Dermis blood vessel endothelial cell (primary cell): ENCODE measurements at places on chromosomes 1 and 21. TPM values are rescaled to one million over a fixed set of nuclear protein-coding genes. Genes with fewer than 3 reads are reported as not detected.

GRCh38 chr1:228101614-228101993, 1.5 kb downstream of the C1orf35 start:
- no peak for DNase-seq

- peak; percentile 34 for DNase-seq
Observed at GRCh38 chr1:21821385-21822019, 9.4 kb downstream of the LDLRAD2 start.

DNA sequence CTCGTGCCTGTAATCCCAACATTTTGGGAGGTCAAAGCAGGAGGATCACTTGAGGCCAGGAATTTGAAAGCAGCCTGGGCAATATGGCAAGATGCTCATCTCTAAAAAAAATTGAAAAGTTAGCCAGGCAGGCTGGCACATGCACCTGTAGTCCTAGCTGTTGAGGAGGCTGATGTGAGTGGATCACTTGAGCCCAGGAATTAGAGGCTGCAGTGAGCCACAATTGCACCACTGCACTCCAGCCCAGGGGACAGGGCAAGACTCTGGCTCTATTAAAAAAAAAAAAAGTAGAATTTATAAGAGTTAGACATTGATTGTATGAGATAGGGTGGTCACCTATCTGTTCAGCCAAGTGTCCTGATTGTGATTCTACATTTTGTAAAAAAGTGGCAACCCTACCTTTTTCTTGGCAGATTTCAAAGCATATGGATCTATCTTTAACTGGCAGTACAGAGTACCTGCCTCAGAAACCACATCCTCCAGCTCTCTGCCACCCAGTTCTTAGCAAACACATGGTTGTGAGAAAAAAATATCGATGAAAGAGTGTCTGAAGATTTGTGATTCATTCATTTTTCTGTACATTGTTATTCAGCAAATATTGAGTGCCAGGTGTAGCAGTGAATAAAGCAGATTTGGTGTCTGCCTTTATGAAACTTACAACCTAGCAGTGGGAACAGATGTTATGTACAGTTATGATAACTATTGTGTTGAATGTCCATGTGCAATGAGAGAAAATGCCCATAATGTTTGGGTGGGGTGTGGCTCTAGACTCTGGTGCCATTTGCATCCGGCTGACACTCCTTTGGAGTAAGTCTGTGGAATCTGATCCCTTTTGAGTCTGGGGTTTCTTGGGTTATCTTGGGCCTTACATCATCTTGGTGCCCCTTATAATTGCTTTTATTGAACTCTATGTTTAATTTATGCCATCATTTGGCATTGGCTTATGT, 82.5 kb downstream of the ST3GAL3 start:
- DNase-seq = no peak

- no peak for DNase-seq
Observed at GRCh38 chr1:52360595-52360968, 5.4 kb downstream of the CC2D1B start.

DNA sequence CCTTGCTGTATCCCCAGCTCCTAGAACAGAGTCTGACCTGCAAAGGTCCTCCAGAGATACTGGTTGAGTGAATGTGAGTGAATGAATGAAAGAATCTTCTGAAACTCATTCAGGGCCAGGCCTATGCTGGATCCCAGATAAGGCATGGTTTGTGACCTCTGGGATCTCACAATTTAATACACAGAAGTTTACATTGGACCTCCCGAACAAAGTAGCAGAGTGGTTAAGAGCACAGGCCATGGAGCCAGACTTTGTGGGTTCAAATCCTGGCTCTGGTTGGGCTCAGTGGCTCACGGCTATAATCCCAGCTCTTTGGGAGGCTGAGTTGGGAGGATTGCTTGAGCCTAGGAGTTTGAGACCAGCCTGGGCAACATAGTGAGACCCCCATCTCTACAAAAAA, 50.8 kb upstream of the CTPS1 start:
- no peak for DNase-seq

GRCh38 chr21:37984416-37984815, 68.2 kb upstream of the KCNJ6 start:
- no peak for DNase-seq

DNA sequence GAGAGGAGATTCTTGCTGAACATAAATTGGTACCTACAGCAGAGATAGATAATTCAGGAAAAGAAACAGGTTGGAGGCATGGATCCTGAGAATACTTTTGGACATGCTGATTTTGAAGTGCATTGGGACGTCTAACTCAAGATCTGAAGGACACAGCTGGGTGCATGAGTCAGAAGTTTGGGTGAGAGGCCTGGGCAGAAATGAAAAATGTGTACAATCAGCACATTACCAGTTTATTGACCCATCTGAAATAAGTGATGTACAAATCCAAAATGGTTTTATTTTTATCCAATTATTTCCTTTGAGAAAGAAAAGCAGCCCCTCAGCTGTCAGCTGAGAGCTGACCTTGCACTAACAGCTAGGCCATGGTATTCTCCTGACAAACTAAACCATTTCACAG, 975.2 kb upstream of the B3GALT2 start:
- DNase-seq = no peak

DNA sequence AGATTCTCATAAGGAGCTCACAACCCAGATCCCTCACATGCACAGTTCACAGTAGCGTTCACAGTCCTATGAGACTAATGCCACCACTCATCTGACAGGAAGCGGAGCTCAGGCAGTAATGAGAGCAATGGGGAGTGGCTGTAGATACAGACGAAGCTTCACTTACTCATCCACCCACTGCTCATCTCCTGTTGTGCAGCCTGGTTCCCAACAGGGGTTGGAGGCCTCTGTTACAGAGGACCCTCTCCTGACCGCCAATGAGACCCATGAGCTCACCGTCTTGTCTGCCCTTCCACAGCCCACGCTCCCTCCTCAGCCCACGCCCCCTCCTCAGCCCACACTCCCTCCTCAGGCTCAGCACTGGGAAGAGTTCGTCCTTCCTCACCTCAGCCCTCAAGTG, 39.6 kb downstream of the RSPH1 start:
- DNase-seq = no peak

GRCh38 chr1:170520601-170521000, 11.4 kb upstream of the GORAB start:
- no peak for DNase-seq

DNA sequence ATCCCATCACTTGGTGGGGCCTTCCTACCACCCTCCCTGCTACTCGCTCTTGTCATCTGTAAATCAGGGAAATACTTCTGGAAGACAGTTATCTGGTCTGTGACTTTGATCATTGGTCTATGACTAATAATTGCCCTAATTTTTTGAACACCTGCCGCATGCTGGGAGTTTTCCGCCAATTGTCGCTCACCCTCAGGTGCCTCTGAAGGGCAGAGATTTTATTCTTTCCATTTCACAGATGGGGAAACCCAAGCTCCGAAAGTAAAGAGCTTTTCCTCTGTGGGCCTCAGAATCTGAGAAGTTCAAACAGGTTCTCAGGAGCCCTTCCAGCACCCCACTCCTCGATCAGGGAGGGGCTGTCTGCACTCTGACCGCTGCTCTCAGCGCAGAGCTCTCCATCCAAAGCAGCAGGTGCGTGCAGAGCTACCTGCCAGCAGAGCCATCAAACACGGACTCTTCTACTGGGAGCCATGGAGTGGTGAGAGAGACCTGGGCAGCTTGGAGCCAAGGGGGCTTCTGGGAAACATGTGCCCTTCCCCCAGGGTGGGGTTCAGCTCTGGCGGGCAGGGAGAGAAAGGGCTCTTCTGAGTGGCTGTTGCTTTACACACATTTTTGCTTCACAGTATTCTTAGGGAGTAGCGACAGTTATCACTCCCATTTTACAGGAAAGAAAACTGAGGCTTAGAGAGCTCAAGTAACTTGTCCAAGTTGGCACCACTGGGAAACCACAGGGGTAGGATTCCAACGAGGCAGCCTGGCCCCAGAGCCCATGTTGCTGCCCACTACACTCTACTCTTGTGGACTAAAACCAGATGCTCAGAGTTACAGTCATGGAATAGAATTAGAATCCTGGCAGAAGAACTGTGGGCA, 5.8 kb upstream of the RUNX3 start:
- DNase-seq = no peak

DNA sequence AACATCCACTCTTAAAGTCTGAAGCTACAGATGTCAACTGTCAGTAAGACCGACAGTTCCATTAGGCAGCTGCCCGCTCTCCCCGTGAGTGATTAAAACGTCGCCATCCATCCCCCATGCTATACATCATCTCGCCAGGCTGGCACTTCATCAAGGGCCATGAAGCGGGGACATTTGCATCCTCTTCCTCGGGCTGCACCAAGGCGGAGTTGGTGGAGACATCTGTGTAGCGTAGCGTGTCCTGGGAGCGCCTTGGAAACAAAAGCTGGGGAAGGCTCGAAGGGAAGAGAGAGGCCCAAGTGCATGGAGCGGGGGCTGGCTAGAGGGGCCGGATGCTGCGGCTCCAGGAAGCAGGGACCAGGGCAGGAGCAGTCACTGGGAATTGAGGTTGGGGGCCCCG, 250.1 kb downstream of the KAZN start:
- DNase-seq = no peak

The RAB13 gene
- total RNA-seq = 104 and 112 TPM in 2 replicates

The ADORA3 gene
- not detected in 2 replicates for total RNA-seq

The GPR153 gene
- total RNA-seq = 2.2 and 2.8 TPM in 2 replicates
